ENCODE measurements at places on chromosomes 6 and 20.

DNA sequence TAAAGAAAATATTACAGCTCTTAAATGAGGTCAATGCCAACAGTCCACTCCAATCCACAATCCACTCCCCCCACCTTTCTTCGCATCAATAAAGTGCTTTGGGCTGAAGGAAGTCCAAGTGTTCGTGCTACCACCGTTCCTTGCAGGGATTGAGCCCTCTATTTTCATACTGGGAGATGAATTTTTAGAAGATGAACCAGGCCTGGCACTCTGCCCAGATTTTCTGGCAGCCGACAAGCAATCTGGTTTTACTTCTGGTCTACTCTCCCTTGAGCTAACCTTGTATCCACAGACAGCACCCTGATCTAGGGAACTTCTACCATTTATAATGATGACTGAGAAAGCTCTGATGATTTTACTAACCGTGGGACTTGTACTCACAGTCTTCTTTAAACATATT is 72.3 kb downstream of the BTBD9 start:
- DNase-seq: peak; percentile 61

DNA sequence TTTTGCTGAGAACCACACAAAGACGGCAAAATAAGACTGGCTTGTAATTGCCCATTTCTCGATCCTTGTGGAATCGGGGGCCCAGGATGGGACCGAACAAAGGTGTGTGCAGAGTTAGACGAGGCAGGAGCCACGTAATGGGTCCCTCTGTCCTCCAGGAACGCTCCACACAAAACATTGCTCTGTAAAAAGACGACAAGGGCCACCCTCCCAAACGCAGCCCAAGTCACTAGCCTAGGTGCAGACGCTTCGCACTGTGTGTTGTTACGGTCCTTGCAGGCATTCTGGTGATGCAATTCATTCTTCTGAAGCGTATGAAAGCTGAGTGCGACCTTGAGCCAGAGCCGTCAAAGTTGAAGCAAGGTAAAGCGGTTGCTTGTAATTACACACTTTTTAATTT is 363.4 kb downstream of the TAF4 start:
- DNase-seq: no peak

DNA sequence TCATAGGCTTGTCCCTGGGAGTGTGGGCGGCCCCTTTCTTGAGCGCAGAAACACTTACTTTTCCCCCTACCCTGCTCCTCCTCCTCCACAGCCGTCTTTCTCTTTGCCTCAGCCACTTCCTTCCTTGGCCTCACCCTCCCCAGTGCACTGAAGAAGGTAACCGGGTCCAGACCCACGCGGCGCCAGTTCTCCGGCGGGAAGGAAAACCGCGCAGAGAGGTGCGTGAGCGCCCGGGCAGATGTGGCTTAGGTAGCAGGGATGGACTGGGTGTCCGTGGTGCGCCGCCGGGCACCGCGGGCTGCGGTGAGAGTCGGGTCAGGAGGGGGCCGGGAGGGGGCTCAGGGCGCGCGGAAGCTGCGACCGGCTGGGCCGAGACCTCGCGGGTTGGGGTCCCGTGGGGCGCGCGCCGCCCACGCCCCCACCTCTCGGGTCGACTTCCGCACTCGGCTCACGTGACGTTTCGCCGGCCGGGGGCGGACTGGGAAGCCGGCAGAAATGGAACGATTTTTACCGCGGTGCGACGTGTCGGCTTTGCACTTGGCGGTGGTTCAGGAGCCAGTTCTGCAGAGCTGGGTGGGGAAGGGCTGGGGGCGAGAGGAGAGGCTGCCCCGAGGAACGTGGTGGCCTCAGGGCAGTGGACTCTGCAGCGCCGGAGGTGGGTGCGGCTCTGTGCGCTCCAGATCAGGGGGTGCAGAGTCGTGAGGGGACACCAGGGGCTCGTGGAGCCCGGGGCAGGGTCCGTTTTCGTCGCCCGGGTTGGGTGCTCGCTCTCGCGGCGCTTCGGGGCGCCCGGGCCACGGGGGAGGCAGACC is at the start of gene ABRACL:
Gene ABRACL (plus strand): TSS at position 88 of the 812 bp plus-strand sequence. CDS start 5,416 bp downstream, outside the sequence.
- peak; percentile 54 for DNase-seq

DNA sequence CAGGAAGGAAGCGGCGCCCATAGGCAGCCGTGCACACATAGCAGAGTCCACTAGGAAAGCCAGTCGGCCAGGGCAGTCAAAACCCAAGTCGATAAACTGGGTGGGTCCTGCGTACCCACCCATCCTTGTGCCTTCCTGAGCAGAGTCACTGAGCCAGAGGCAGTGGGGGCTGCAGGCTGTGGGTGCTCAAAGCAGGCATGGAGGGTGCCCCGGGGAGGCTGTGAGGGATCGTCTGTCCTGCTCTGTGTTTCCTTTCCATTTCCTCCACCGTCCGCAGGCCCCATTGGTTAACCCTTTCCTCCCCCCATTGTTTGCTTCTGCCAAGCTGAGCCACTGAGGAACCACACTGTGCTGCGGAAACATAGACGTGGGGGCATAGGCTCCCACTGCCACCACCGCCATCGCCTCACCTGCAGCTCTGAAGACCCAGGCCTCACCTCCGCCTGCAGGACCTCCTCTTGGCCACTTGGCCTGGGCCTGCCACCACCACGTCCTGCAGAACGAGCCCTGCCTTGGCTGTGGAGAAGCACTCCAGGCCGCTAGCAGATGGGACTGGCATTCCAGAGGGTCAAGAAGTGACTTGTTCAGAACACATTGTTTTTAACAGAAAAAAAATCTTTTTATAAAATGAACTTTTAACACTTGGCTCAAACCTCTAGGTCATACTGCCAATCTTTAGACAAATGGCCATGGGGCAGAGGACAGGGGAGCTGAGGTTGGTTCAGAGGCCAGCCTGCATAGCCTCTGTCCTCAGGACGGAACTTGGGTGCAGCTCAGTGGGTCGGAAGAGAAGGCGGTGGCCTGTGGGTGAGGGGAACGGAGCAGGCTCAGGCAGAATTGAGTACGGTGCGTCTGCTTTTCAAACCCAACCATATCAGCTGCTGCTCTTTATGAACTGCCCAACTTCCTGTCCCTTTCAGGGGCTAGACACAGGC is 52.6 kb downstream of the TCP11 start:
- DNase-seq: no peak

DNA sequence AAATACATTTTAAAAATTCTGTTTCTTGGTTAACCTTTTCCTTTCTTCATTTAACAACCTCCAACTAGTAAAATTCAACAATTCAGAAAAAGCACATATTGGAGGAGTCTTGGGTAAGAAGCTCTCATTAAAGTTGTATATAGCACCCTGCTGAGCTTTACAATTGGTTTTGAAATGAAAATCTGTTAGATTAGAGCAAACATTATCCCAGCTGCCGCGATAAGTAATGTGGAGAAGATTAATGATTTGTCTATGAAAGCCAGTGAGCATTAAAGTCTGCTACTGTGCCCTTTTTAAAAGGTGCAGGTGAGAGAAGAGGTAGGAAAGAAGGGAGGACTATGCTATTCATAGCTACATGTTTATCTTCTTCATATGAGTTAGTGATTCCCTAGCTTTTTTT is 201.5 kb downstream of the ZFAND3 start:
- DNase-seq: no peak

- DNase-seq: peak; percentile 8
Measured at GRCh38 chr6:28794175-28795002, 129.4 kb downstream of the TRIM27 start.

DNA sequence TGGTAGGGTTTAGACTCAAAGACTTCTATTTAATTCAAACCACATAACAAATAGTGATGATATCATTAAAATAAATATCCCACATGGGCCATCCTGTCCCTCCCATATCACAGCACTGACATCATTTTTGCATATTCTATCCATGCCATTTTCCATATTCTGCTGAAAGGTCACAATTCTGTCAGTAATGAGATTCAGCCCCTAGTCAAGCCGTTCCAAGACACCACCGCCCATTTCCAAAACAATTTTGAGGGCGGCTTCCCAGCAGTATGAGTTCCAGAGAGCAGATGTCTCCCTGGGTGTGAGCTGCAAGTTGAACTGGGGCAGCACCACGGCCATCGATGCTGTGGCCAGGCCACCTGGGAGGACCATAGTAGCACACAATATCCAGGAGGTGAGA is 65.1 kb upstream of the PLEKHG1 start:
- no peak for DNase-seq

DNA sequence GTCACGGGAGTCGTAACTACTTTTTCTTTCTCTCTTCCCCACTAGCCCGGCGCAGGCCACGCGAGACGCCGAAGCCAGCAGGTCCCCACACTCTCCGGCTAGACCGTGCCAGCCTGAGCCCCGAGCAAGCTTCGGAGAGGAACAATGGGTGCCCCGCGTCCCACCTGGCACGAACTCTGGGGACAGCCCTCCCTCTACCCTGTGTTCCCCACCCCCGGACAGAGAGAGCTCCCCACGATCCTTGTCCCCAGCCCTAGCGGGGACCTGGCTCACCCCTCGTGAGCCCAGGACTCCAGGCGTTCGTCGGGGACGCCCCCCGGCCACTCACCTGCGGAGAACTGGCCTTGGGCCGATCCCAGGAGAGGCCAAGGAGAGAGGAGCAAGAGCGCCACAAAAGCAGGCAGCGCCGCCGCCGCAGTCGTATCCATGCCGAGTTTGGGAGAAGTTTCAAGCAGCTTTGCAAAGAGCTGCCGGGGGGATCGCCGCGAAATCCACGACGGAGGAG is 416 bp downstream of the PTPRK start:
- DNase-seq: peak; percentile 47

DNA sequence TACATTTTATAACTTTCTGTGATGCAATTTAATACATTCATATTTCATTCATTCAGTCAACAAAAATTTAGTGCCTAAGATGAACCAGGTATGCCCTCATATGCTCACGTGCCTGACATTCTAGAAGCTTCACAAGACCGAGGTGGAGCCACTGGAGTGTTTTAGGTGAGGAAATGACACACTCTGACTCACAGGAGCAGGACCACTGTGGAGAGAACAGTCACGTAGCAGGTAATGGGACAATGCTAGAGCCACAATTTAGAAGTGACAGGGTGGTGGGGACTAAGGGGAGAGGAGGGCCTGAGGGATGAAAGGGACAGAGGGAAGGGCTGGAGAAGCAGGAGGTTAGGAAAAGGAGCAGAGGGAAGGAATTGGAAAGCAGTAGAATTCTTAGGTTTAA is 17.6 kb upstream of the HLA-A start:
- no peak for DNase-seq

DNA sequence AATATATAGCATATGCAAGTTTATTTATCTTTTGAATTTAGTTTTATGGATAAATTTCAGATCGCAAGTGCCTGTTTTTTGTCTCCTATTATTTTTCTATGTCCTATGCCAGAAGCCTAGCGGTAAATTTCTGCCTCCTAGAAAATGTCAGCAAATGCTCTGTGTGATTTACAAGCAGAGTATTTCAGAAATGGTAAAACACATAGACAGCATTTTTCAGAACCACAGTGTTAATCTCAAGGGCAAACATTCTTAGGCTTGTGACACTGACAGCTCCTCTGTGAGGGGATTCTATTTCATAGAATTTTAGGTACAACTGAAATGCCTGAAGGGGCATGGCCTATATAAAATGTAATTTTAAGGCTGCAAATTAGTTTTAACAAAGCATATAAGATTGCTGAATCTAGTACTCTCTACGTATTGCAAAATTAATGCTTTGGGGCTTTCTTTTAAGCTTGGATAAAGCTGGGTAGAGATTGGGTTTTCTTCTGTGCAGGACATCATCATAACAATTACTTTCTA is 89.9 kb upstream of the PTCHD4 start:
- no peak for DNase-seq

DNA sequence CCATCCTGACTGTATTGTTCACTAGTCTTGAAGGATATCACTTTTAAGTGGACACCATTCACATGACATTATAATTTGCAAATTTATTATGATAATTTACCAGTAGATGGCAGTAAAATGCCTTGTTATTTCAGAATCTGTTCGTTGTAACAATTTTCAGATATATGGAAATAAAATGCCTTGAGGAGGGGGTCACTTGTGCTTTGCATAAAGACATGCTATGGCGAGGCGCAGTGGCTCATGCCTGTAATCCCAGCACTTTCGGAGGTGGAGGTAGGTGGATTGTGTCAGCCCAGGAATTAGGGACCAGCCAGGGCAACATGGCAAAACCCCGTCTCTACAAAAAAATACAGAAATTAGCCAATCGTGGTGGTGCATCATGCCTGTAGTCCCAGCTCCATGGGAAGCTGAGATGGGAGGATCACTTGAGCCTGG is 9.0 kb upstream of the NCOA6 start:
- DNase-seq: no peak

- no peak for DNase-seq
Measured at GRCh38 chr6:156710479-156710878, 66.7 kb upstream of the ARID1B start.

GRCh38 chr6:53263917-53264316 is 84.8 kb downstream of the ELOVL5 start:
- no peak for DNase-seq

GRCh38 chr6:131831392-131831791 is 23.6 kb downstream of the ENPP1 start:
- no peak for DNase-seq

- no peak for DNase-seq
Measured at GRCh38 chr20:9160331-9160730, 91.4 kb downstream of the PLCB4 start.

GRCh38 chr20:21548390-21549035 is 34.6 kb upstream of the NKX2-2 start:
- DNase-seq: no peak

- DNase-seq: peak; percentile 52
Measured at GRCh38 chr20:36199345-36200257, 36.7 kb upstream of the AAR2 start.
